ENCODE measurements at places on chromosomes 7 and 10.
A peak's percentile ranks its signal among the peaks of the same experiment; 100 is the strongest.

DNA sequence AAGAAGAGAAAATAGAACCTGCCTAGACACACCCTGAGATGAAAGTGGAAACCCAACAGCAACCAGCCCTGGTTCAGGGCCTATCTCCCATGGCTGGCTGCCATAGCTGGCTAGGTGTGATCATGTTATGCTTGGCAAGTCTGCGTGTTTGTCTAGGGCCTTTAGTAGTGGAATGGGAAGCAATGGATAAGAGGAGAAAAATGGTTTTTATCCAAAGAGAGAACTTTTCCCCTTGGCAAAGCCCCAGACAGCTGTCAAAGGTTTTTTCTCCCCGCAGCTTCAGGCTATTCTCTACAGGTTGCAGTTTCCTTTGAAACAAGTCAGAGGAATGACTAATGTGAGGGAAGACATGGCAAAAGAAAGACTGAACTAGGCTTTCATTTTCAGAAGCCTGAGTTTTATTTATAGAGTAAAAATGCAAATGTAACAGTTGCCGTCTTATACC, 161.5 kb downstream of the SEMA3D start:
- H3K4me1 ChIP-seq = no peaks in the 10 kb centered on the region
- no peak overlapping the region for H3K27ac ChIP-seq
- peaks cover 5% of the 10 kb centered on the region for H3K27me3 ChIP-seq
- DNase-seq = no peak
- no peak overlapping the region for H3K4me3 ChIP-seq

GRCh38 chr7:120733143-120733542, 124.8 kb downstream of the TSPAN12 start:
- H3K27me3 ChIP-seq = peaks cover 8% of the 10 kb centered on the region
- no peaks in the 10 kb centered on the region for H3K4me1 ChIP-seq
- H3K27ac ChIP-seq = no peak overlapping the region
- H3K36me3 ChIP-seq = no peaks in the 10 kb centered on the region
- no peak for DNase-seq
- no peak overlapping the region for H3K4me3 ChIP-seq

GRCh38 chr10:26725837-26726727, 28.6 kb downstream of the PDSS1 start:
- peak; percentile 51 for DNase-seq
- no peaks in the 10 kb centered on the region for H3K27me3 ChIP-seq
- H3K4me3 ChIP-seq = no peak overlapping the region
- H3K4me1 ChIP-seq = no peaks in the 10 kb centered on the region

DNA sequence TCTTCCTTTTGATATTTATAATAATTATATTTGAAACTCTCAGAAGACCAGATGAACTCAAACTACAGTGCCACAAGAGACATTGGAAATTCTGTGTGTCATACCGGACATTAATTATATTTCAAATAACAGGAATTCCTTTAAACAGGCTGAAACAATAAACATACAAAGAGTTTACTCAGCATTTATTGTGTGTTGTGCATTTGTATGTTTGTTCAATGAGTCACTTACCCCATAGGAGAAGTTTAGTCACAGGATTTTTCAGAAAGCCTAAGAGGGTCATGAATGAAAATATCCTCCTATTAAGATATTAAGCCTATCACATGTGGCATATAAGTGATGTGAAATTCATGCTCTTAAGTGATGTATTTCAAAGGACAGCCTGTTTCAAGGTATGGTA, 566.8 kb downstream of the CNTNAP2 start:
- H3K36me3 ChIP-seq = no peaks in the 10 kb centered on the region
- no peak overlapping the region for H3K27ac ChIP-seq
- no peak overlapping the region for H3K4me3 ChIP-seq
- DNase-seq = no peak

DNA sequence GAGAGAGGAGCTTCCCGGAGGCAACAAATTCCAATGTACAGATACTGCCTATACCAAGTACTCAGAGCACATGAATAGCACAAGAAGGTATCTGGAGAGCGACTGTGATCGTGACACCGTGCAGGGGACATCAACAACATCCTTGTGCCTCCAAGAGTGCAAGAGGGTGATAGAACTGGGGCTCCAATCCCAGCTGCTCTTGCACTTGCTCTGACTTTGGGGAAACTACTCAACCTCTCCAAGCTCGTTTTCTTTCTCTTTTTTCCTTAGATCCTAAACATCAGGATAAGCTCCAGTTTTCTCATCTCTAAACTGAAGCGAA, 12.1 kb downstream of the RFC2 start:
- no peak for DNase-seq
- no peaks in the 10 kb centered on the region for H3K4me1 ChIP-seq
- H3K4me3 ChIP-seq = no peak overlapping the region
- H3K27ac ChIP-seq = no peak overlapping the region
- H3K27me3 ChIP-seq = no peaks in the 10 kb centered on the region

GRCh38 chr7:116211913-116212596, 1.7 kb downstream of the TES start:
- peak overlapping the region; percentile 87 for H3K4me3 ChIP-seq
- peak; percentile 31 for DNase-seq
- H3K27ac ChIP-seq = peak overlapping the region; percentile 97
- H3K4me1 ChIP-seq = peaks cover 45% of the 10 kb centered on the region
- H3K36me3 ChIP-seq = peaks cover 1% of the 10 kb centered on the region

DNA sequence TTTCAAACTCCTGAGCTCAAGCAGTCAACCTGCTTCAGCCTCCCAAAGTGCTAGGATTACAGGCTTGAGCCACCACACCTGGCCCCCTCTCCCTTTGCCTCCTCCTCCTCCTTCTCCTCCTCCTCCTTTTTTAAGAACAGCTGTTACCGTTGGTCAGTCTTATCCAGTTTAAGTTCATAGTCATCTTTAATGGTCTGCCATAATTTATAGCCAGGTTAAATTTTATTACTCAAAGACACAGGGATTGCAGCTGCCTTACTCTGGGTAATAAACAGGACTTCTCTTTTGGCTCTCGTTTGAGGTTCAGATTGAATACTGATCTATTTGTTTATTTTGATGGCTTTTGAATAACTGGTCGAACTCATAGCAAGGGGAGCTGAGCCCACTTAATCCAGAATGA, 35.2 kb downstream of the ATOH7 start:
- H3K4me1 ChIP-seq = no peaks in the 10 kb centered on the region
- H3K27me3 ChIP-seq = peaks cover 32% of the 10 kb centered on the region
- H3K27ac ChIP-seq = no peak overlapping the region

DNA sequence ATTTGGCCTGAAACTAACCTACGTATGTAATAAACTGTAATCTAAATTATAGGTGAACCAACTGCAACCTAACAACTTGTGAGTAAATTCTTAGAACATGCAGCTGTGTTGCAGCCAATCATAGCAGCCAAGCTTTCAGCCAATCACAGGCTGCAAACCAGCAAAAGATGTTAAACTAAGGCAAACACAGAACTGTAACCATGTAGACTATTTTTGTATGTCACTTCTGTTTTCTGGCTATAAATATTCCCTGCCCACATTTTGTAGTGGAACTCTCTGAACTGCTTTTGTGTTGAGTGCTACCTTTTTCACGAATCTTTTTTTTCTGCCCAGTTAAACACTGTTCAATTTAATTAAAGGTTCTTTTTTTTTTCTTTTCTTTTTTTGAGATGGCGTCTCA, 28.2 kb upstream of the ZPBP start:
- H3K27ac ChIP-seq = no peak overlapping the region
- no peak for DNase-seq
- H3K27me3 ChIP-seq = no peaks in the 10 kb centered on the region
- H3K4me3 ChIP-seq = no peak overlapping the region

GRCh38 chr10:13816195-13816925, 229.6 kb downstream of the PRPF18 start:
- H3K4me3 ChIP-seq = no peak overlapping the region
- DNase-seq = no peak
- peaks cover 10% of the 10 kb centered on the region for H3K4me1 ChIP-seq
- H3K36me3 ChIP-seq = no peaks in the 10 kb centered on the region
- H3K27ac ChIP-seq = no peak overlapping the region

GRCh38 chr7:156947120-156947843, 2.2 kb upstream of the NOM1 start:
- peaks cover 14% of the 10 kb centered on the region for H3K36me3 ChIP-seq
- peaks cover 33% of the 10 kb centered on the region for H3K4me1 ChIP-seq
- peak overlapping the region; percentile 41 for H3K4me3 ChIP-seq
- DNase-seq = no peak

- H3K4me1 ChIP-seq = peaks cover 25% of the 10 kb centered on the region
- H3K27ac ChIP-seq = no peak overlapping the region
- H3K36me3 ChIP-seq = peaks cover 3% of the 10 kb centered on the region
- no peak overlapping the region for H3K4me3 ChIP-seq
- no peak for DNase-seq
These were observed 297.0 kb downstream of the CCDC3 start for GRCh38 chr10:12704488-12704887.

GRCh38 chr7:19009241-19009935, 108.0 kb downstream of the TWIST1 start:
- no peaks in the 10 kb centered on the region for H3K36me3 ChIP-seq
- no peak overlapping the region for H3K27ac ChIP-seq
- H3K4me3 ChIP-seq = no peak overlapping the region
- no peaks in the 10 kb centered on the region for H3K4me1 ChIP-seq

DNA sequence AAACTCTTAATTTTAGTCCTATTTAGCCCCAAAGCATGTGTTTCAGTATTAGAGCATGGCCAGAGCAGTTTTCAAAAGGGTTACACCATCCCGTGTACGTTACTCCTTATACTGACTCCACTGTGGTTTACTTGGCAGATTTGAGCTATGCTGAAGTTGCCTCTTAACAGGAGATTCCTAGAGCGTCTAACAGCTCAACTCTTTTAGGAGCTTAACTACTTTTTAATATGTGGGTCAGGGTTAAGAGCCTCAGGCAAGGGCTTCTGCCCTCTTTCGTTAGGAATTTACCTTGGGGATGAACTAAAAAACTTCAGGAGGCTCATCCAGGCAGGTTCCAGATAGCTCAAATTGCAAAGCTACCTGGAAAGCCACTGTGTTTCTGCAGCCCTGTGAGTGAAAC, 674.8 kb upstream of the C7orf33 start:
- no peaks in the 10 kb centered on the region for H3K4me1 ChIP-seq
- H3K27me3 ChIP-seq = no peaks in the 10 kb centered on the region
- H3K4me3 ChIP-seq = no peak overlapping the region
- no peak overlapping the region for H3K27ac ChIP-seq
- DNase-seq = no peak
- no peaks in the 10 kb centered on the region for H3K36me3 ChIP-seq

GRCh38 chr7:84043661-84044191, 150.9 kb downstream of the SEMA3A start:
- no peaks in the 10 kb centered on the region for H3K27me3 ChIP-seq
- no peaks in the 10 kb centered on the region for H3K36me3 ChIP-seq
- no peak overlapping the region for H3K4me3 ChIP-seq
- H3K27ac ChIP-seq = no peak overlapping the region
- peaks cover 1% of the 10 kb centered on the region for H3K4me1 ChIP-seq
- no peak for DNase-seq

DNA sequence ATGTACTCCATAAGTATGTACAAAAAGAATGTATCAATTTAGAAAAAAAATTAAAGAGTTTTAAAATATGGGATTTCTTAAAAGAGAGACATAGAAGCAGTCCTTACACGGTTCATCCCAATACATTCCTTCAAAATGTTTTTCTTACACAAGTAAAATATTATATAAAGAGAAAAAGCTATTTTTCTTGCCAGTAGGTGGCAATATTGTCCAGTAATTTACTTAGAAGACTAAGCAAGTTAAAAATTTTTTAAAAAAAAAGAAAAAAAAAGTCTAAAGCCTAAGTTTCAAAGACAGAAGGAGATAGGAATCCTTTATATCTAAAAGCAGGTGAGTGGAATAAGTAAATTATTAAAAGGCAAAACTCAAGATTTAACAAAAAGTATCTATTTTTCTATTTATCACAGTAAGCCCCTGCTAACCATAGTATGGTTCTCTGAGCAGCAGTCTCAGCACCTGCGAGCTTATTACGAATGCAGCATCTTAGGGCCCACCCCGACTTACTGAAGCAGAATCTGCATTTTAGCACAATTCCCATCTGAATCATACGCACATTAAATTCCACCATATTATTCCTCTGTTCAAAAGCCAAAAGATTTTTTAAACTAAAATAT, 240.6 kb downstream of the DGKI start:
- H3K36me3 ChIP-seq = no peaks in the 10 kb centered on the region
- no peaks in the 10 kb centered on the region for H3K4me1 ChIP-seq
- no peak overlapping the region for H3K27ac ChIP-seq
- no peak for DNase-seq

DNA sequence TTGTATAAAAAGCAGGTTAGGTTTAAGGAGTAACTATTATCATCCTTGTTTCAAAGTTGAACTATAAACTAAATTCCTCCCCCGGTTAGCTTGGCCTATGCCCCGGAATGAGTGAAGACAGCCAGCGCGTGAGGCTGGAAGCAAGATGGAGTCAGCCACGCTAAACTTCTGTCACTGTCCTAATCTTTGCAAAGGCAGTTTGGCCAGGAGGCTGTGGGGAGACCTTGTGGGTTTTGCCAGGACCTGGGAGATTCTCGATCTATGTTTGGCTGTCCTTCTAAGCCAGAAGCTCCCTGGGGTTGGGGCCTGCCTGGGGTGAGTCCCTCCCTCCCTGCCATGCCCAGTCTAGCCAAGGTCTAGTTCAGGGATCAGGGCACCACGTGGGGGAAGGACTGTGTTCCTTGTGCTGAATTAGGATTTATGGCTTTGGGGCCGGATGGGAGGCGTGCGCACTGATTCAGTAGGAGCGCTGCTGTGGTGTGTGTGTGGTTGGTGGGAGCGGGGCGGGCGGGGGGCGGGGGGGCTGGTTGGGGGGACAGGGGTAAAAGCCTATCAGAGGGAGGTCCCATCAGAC, 871 bp upstream of the GTF2IRD1 start:
- H3K4me3 ChIP-seq = peak overlapping the region; percentile 70
- peaks cover 12% of the 10 kb centered on the region for H3K4me1 ChIP-seq
- DNase-seq = no peak
- H3K27ac ChIP-seq = peak overlapping the region; percentile 77
- H3K36me3 ChIP-seq = no peaks in the 10 kb centered on the region

GRCh38 chr7:131721660-131722059, 165.2 kb upstream of the PODXL start:
- H3K27me3 ChIP-seq = peaks cover 6% of the 10 kb centered on the region
- H3K27ac ChIP-seq = no peak overlapping the region
- H3K36me3 ChIP-seq = no peaks in the 10 kb centered on the region
- no peaks in the 10 kb centered on the region for H3K4me1 ChIP-seq

DNA sequence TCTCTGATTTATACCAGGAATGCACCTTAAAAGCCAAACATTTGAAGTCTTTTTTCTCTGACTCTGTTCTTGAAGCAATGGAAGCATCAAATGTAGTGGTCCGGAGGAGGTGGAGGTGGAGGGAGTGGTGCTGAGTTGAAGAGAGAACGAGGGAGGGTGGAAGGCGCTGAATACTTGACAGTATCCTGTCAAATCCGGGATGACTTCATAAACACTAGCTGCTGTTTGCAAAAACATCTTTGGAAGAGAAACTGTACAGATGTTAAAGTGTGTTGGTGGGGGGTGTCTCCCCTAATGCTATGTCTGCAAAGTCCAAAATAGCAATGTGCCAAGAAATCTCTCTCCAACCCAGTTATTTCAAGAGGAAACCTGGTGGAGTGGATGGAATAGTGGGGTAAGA, 328.5 kb upstream of the AUTS2 start:
- no peaks in the 10 kb centered on the region for H3K27me3 ChIP-seq
- no peak overlapping the region for H3K4me3 ChIP-seq
- H3K4me1 ChIP-seq = no peaks in the 10 kb centered on the region
